Activated CD4-positive, alpha-beta memory T cell treated with anti-CD3 and anti-CD28 coated beads for 36 hours (primary cell): ENCODE measurements at places on chromosomes 12 and 14. TPM values are rescaled to one million over a fixed set of nuclear protein-coding genes. Genes with fewer than 3 reads are reported as not detected.

GRCh38 chr14:103846543-103847450 lies 578 bp downstream of the PPP1R13B start:
- peaks cover 12% of the 10 kb centered on the region for H3K4me1 ChIP-seq
- peak overlapping the region; percentile 90 for H3K4me3 ChIP-seq
- H3K27ac ChIP-seq = peak overlapping the region; percentile 61
- no peaks in the 10 kb centered on the region for H3K36me3 ChIP-seq
- peak; percentile 38 for DNase-seq

DNA sequence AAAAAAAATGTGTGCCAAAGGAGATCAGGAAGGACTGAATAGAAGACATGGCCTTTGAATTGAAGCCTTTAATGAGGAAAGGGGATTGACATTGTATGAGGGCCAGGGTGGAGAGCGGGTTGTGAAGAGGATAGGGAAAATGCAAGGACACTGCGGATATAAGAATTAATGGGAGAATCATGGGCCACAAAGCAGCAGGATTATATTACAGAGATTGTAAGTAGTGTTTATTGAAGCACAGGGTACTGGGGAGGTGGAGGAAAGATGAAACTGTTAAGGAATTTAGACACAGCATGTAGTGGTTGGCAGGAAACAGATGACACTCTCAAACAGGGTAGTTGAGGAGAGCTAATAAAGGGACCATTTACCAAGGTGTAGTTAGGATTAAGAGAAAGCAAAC lies 16.4 kb upstream of the POC1B start:
- H3K27me3 ChIP-seq = no peaks in the 10 kb centered on the region
- H3K4me3 ChIP-seq = no peak overlapping the region
- H3K36me3 ChIP-seq = no peaks in the 10 kb centered on the region
- no peak overlapping the region for H3K27ac ChIP-seq

- H3K36me3 ChIP-seq = no peaks in the 10 kb centered on the region
- peaks cover 10% of the 10 kb centered on the region for H3K27me3 ChIP-seq
- H3K4me1 ChIP-seq = no peaks in the 10 kb centered on the region
- no peak overlapping the region for H3K4me3 ChIP-seq
- no peak for DNase-seq
- no peak overlapping the region for H3K27ac ChIP-seq
These were observed 26.0 kb upstream of the LTBP2 start for GRCh38 chr14:74638066-74638465.

GRCh38 chr12:31405021-31405420 lies 79.1 kb upstream of the SINHCAF start:
- H3K4me3 ChIP-seq = no peak overlapping the region
- no peaks in the 10 kb centered on the region for H3K4me1 ChIP-seq
- H3K27me3 ChIP-seq = no peaks in the 10 kb centered on the region

DNA sequence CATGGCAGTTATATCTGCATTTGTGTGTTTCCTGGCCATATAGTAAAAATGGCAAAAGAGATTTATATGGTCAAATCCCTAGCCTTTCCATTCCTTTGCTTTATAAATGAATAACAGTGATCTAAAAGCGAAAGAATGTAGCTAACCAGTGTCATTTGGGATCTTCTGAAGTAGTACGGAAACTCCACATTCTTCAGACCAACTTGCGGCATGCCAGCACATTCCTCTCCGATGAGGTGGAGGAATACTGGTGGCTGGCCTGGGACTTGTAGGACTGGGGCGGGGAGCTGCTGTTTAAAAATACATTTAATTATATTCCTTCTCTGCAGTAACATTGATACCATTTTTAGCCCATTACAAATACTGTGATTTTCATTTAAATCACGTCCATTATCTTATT lies 85.3 kb downstream of the SAMD4A start:
- DNase-seq = no peak
- peaks cover 3% of the 10 kb centered on the region for H3K4me1 ChIP-seq
- H3K36me3 ChIP-seq = no peaks in the 10 kb centered on the region

DNA sequence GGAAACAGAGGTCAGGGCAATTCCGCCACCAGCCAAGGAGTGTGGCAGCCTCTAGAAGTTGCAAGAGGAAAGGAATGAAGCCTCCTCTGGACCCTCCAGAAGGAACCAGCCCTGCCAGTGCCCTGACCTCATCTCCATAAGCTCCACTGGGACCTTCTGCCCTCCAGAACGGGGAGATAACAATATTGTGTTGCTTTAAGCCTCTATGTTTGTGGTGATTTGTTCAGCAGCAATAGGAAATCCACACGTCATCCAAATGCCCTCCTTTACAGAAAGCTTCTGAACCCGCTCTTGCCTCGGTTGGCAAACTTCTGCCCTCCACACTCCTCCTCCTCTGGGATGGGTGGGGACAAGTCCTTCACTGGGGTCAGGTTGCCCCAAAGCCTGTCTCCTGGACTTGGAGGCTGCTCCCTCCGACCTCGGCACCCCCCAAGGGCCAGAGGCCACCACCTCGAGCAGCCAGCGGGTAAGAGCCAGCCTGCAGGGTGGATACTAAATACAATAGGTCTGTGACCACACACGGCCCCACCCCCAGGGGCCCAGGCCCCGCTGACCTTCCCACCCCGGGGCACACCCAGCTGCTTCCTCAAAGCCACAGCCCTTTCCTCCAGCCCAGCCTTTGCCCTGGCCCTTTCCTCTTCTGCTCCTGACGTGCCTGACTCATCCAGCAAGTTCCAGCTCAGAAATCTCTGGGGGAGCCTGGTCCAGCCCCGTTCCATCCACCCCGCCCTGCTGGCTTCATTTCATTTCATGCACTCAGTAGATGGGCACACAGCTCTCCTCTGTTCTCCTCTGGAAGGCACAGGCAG lies 58.7 kb upstream of the NCOR2 start:
- no peak overlapping the region for H3K27ac ChIP-seq
- no peaks in the 10 kb centered on the region for H3K27me3 ChIP-seq
- no peaks in the 10 kb centered on the region for H3K4me1 ChIP-seq
- no peak overlapping the region for H3K4me3 ChIP-seq
- H3K36me3 ChIP-seq = no peaks in the 10 kb centered on the region

The BBOF1 gene
- total RNA-seq = 1.0 TPM
